ENCODE measurements at places on chromosomes 4 and X.

GRCh38 chr4:11402192-11402591 lies 26.5 kb downstream of the HS3ST1 start:
- no peak for DNase-seq

DNA sequence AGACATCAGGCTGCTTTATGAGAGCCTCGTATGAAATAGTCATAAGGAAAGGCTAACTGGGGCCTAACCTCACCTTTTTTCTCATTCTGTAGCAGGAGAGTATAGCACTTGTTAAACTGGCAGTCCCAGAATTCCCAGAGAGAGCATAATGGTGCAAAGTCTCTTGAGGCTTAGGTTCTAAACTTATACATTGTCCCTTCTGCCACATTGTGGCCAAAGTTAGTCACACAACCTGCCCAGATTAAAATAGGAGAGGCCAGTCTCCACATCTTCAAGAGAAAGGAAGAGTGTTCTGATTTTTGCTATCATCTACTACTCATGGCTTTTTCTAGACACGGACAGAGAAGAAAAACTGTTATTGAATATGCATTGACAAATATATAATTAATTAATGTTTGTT lies 1588.9 kb upstream of the PCDH7 start:
- DNase-seq: no peak

GRCh38 chr4:87848622-87849351 lies 16.0 kb downstream of the MEPE start:
- DNase-seq: peak; percentile 21

DNA sequence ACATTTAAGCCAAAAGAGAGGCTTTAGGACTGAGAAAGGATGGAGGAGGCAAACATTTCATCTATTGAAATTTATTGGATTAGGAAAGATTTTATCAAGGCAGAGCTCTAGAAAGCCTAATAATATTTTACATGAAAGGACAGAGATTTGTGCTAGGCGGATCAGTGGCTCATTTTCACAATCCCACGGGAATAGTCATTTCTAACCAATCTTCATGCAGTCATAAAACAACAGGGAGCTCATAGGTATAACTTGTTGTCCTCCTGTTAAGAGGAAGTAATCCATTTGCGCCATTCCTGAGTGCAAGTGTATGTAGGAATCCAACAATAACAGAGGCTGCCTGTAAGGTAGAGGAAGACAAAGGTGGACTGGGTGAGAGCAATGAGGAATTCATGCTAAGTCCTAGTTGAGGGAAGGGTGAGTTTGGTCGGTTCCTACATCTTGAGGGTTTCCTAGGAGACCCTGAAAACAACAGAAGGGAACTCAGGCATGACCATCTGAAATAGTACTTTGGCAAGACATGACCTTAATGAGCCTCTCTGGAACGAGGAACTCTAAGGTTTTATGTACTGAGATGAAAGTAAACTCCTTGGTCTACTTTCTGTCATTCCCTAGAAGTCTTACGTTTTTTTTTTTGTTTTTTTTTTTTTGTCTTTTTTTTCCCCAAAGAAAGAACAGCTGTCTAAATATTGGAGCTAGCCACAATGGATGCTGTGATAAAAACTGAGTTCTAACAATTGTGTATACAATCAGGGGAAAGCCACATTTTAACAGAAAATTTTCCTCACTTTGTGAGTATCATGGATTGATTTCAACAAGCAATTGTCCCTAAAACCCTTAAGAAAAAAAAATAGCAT lies 89.7 kb downstream of the GEMIN8 start:
- DNase-seq: no peak

DNA sequence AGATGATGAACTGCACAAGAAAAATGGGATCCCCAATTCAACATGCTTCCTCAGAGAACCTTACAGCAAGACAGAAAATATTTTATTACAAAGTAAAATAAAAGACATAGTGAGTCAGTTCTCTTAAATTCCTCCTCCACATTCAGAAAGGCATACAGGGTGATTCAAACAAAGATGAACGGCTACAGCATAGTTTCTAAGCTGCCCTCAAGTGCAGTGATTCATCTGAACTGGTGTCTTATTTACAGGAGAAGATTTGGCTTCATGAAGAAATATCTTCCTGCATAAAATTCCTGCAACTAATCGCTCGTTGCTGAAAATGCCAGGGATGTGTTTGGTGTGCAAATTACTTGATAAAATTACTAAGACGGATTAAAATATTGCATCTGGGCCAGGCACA lies 103.6 kb downstream of the PRKX start:
- DNase-seq: no peak

- no peak for DNase-seq
Measured at GRCh38 chr4:13700021-13700857, 72.7 kb upstream of the BOD1L1 start.

DNA sequence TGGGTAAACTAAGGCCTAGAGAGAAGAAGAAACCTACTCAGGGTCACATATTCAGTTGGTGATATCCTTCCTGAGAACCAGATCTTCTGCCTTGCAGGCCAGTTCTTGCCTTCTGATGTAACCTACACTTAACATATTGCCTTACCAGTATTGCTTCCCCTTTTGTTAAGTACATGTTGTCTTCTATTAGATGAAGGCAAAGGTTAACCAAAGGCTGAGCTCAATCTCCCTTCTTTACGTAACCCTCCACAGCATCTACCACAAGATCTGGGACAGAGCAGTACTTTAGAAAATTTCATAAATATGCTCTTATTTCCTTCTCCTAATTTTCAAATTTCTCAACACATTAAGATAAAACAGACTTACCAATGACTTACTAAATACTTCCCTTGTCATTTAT lies 474.4 kb downstream of the SH2D1A start:
- DNase-seq: no peak

DNA sequence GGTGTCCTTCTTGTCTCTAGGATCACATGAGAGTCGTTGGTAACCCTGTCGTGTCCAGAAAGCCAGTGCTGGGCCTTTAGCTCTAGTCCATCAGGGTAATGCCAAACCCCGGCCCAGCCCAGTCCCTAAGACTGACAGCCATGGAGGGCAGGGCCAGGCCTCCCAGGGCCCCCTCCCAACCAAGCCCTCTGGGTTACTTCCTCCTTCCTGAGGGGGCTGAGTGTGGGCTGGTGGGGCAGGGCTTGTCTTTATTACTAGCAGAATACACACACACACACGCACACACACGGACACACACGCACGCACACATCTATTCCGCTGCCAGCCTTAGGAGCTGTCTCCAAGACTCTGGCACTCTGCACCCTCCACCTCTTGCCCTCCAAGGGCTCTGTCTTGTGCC lies 35.6 kb upstream of the CDKN2AIP start:
- no peak for DNase-seq

GRCh38 chr4:141220271-141220670 lies 424 bp upstream of the ZNF330 start:
- no peak for DNase-seq

GRCh38 chrX:34866646-34867045 lies 76.0 kb upstream of the FAM47B start:
- no peak for DNase-seq

- DNase-seq: no peak
Measured at GRCh38 chr4:16417198-16417597, 190.9 kb upstream of the TAPT1 start.

DNA sequence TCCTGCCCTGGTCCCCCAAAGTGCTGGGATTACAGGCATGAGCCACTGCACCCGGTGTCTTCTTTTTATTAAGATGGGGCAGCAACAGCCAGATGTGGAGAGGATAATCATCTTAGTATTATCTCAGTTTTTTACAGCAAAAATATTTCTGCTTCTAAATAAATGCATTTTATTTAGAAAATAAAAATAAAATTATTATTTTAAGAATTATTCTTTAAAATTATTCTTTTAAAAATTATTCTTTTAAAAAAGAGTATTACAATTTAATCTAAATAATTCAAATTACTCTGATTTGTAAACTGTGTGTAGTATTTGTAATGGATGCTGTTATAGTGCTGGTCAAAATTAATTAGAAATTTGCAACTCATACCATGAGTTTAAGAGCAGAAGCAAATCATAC lies 67.6 kb downstream of the ARFIP1 start:
- no peak for DNase-seq

- no peak for DNase-seq
Measured at GRCh38 chrX:10168226-10168625, 11.5 kb downstream of the CLCN4 start.

- no peak for DNase-seq
Measured at GRCh38 chr4:75142382-75142781, 209.5 kb downstream of the PARM1 start.

- DNase-seq: no peak
Measured at GRCh38 chr4:159248384-159249178, 145.7 kb downstream of the RAPGEF2 start.

DNA sequence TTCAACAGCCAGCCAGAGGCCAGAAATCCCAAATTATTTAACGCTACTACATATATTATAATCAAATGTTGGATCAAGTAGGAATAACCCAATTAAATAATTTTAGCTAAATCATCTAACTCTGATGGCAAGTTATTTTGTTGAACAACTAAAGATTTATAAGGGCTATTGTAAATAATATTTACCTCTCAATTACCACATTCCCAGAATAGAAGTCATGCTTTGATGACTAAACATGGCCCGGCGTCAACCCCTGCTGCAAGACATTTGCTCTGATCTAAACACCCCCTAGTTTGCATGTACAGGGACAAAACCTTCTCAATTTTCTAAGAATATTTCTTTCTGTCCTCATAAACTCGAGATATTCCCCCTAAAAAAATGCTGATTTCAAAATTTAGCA lies 14.2 kb downstream of the VEGFC start:
- no peak for DNase-seq

- DNase-seq: no peak
Measured at GRCh38 chr4:118076958-118077766, 42.9 kb downstream of the NDST3 start.

DNA sequence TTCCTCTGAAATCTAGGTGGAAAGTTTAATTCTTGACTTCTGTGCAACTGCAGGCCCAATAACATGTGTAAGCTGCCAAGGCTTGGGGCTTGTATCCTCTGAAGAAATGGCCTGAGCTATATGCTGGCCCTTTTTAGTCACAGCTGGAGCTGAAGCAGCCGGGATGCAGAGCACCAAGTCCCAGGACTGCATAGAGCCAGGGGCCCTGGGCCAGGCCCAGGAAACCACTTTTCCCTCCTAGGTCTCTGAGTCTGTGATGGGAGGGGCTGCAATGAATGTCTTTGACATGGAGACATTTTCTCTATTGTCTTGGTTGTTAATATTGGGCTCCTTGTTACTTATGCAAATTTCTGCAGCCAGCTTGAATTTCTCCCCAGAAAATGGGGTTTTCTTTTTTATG lies 588.5 kb downstream of the CENPC start:
- no peak for DNase-seq

GRCh38 chr4:10245751-10246150 lies 129.2 kb upstream of the WDR1 start:
- no peak for DNase-seq

DNA sequence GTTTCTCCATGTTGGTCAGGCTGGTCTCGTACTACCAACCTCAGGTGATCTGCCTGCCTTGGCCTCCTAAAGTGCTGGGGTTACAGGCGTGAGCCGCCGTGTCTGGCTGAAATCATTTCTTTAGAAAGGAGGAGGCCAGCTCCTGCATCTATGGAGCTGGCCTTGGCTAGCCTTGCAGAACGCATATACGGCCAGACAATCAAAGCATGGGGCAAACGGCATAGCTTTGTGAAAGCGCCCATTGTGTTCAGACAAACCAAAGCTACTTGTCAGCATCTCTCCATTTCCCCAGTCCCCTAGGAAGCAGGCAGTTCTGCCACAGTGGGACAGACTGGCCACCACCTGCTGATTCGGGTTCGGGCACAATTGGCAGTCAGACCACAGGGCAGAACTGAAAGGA lies 48.9 kb upstream of the IQSEC2 start:
- no peak for DNase-seq

- DNase-seq: no peak
Measured at GRCh38 chr4:179586460-179586859, 2144.2 kb upstream of the AGA start.

DNA sequence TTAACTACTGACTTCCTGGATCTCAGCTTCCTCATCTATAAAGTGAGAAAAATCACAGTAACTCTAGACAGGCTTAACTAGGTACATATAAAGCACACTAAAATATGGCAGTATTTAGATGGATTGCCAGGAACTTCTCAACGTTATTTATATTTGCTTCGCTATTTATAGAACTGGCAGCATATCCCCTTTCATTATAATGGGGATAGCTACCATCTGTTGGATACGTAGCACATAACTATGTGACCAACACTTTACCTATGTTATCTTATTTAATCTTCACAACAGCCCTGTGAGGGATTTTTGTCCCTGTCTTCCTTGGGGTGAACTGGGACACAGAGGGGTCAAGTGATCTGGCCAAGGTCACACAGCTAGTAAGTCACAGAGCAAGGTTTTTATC lies 64.6 kb downstream of the ENPEP start:
- DNase-seq: no peak

DNA sequence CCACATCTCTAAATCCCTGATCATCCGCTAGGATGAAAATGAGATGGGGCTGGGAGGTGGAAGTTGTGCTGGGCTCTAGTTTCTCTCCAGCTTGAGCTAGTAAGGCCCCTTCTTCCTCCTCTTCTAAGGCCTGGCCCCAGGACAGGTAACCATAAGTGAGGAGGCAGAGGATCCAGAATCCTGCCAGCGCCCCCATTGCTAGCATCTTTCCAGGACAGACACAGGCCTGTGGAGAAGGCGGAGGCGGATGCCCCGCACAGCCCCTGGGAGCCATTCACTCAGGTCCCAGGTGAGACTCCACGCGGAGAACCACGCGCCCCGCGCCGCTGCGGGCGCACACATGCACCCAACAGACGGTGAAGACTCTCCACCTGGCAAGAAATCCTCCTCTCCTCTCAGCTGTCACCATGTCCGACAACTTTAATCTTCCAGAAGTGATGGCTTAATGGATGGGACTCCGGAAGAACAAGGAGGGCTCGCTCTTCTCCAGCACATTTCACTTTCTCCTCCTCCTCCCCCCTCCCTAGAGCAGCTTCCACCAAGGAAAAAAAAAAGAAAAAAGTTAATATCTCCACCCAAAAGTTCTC lies 793 bp downstream of the ARSJ start:
- DNase-seq: no peak

DNA sequence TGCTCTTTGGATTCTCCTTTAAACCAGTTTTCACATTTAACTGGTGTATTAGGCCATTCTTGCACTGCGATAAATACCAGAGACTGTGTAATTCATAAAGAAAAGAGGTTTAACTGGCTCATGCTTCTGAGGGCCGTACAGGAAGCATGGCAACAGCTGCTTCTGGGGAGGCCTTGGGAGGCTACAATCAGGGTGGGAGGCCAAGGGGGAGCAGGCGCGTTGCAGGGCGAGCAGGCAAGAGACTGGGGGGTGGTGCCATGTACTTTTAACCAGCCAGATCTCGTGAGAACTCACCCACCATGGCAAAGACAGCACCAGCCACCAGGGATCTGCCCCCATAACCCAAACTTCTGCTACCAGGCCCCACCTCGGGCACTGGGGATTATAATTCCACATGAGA lies 38.1 kb downstream of the RNF212 start:
- DNase-seq: no peak

- no peak for DNase-seq
Measured at GRCh38 chrX:153627675-153628111, 19.3 kb upstream of the DUSP9 start.

GRCh38 chr4:102322736-102323135 lies 22.5 kb downstream of the SLC39A8 start:
- no peak for DNase-seq
